OCI-LY7 (cell line): ENCODE measurements at places on chromosomes 1 and 21. TPM values are rescaled to one million over a fixed set of nuclear protein-coding genes. Genes with fewer than 3 reads are reported as not detected.

The RGSL1 gene
- not detected in 2 replicates for total RNA-seq

The RAB7B gene
- total RNA-seq = not detected in 2 replicates

GRCh38 chr1:19639999-19640362 lies 4.1 kb upstream of the NBL1 start:
- no peak for DNase-seq

GRCh38 chr1:91655912-91656449 lies 155.3 kb downstream of the CDC7 start:
- no peak for DNase-seq

- DNase-seq = no peak
These were observed 45.3 kb upstream of the PODN start for GRCh38 chr1:53016705-53017104.

DNA sequence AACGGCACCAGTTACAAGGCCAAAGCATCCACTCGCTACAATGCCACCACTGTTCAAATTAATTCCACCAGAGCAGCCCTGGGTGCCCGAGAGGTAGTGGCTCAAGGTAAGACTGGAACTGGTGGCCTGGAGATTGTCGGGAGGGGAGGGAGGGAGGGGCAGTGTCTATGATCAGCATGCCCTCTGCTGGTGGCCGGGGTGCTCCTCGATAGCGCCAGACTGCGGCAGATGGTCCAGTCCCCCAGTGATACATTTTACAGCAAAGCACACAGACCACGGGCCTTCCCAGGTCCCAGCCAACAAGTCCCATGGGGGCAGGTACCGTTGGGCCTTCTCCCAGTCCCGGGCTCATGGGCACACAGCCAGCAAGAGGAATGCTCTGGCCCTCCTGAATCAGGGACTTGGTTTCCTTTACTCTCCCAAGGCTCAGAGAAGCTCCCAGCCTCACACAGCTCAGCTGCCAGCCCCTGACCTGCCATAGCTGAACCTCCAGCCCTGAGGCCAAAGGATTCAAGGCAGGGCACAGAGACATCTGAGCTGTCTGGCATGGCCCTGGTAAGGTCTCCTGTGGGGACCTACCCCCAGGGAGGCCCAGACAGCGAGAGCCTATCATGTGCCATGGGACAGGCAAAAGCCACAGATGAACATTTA lies 15.3 kb downstream of the ACOT7 start:
- no peak for DNase-seq

DNA sequence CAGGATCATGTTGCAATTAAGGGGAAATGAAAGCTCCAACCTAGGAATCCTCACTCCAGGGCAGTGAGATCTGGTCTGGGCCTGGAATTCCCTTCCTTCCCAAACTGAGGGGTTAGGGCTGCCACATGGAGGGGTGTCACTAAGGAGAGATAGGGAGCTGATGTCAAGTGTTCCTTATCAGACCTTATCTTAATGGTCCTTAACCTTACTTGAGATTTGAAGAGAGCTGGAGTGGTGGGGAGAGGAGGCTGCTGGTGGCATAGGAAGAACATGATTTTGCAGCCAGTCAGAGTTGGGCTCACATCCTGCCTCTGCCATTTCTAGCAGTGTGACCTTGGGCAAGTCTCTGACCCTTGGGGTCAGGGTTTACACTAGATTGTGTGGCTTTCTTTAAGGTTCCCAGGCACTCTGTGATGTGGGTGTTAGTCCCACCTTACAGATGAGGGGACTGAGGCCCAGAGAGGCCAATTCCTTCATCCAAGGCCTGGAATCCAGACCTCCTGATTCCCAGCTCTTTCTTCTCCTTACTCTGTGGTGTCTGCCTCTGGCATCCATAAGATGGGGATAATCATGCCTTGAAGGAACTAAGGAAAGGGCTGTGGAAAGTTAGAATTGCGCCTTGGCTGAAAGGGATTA lies 56.3 kb upstream of the SYNC start:
- no peak for DNase-seq

- no peak for DNase-seq
These were observed 40.9 kb downstream of the LGR6 start for GRCh38 chr1:202234331-202235002.
